ENCODE measurements at places on chromosomes 6 and 20.

DNA sequence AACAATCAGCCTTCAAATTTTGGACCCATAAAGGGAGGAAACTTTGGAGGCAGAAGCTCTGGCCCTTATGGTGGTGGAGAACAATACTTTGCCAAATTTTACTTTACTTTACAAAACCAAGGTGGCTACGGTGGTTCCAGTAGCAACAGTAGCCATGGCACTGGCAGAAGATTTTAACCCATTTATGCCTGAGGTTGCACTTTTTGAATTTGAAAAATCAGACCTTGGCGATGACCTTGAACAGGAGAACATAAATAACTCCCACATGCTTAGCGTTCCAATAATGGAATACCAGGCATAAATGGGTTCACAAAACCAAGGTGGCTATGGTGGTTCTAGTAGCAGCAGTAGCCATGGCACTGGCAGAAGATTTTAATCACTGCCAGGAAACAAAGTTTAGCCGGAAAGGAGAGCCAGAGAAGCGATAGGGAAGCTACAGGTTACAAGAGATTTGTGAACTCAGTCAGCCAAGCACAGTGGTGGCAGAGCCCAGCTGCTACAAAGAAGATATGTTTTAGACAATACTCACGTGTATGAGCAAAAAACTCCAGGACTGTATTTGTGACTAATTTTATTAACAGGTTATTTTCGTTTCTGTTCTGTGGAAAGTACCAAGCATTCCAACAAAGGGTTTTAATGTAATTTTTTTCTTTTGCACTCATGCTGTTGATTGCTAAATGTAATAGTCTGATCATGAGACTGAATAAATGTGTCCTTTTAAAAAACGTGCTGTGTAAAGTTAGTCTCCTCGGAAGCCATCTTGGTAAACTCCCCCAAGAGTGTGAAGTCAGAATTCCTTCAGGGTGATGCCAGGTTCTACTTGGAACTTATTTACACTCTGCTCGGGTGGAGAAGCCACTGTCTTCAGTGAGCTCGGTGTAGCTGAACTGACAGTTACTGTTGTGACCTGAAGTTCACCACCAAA lies 6.7 kb downstream of the SFT2D1 start:
- DNase-seq = no peak

DNA sequence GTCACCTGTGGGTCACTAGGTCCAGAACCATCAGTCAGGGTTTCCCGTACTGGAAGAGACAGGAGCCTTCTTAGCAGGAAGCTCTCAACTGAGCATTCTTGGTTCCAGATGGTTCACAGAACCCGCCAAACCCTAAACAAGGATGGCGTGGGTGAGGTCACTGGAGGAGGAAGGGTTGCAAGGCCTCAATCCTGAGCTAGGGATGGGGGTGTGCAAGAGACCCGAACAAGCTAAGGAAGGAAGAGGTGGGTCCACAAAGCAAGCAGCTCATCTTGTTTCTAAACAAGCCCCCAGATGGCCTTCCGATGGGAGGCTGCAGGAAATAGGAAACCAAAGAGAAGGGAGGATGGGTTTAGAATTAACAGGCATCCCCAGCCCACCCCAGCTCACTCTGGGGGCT lies 92.7 kb downstream of the PREX1 start:
- no peak for DNase-seq

DNA sequence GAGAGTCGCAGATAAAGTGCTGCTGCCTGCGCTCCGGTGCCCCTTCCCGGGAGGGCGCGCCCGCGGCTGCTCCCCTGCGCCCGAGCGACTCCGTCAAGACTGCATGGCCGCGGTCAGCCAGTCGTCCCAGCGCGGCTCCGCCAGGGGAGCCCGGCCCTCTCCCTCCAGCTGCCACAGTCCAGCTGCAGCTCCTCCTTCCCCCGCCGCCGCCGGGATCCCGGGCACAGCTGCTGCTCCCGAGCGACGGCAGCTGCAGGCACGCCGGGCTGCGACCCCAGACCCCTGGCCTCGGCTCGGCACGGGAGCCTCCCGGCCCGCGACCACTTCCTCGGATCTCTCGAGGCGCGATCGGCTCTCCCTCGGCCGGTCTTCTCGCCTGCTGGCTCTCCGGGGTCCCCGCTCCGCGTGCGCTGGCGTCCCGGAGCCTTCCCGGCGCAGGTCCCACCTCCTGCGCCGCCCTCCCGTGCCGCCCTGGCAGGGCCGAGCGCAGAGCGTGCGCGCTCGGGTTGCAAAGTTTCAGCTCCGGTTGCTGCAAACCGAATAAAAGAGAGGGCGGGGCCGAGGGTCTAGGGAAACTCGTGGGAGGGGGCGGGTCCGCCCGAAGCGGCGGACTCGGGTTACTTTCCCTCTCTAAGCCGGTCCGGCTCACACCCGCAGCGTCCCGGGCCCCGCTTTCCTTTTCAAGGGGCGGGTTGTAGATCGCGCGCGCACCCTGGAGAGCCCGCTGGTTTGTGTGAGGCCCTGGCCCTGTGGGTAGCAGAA lies at the start of gene CNKSR3:
CNKSR3 (minus strand) TSS at position 542 of the 762 bp plus-strand sequence. CDS start 571 bp downstream, outside the sequence.
- DNase-seq = peak; percentile 81

DNA sequence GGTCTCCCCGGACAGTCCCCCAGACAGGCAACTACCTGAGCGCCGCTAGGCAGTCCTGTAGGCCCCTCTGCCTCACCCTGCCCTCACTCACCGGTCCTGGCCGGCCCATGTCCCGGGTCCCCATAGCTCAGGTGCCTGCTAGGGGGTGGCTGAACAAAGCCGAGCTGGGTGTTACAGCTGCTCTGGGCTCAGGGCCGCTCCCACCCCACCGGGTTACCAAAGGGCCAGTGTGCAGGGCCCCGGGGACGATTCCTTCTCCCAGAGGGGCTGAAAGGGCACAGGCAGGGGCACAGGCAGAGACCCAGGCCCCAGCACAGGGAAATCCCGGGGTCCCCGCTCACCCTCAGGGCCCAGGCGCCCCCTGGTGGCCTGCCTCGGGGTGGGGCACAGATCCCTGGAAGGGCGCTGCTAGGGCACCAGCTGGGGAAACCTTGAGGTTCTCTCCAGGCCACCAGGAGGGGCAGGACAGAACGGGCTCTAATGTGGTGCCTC lies 118.4 kb downstream of the GRM4 start:
- DNase-seq = no peak

DNA sequence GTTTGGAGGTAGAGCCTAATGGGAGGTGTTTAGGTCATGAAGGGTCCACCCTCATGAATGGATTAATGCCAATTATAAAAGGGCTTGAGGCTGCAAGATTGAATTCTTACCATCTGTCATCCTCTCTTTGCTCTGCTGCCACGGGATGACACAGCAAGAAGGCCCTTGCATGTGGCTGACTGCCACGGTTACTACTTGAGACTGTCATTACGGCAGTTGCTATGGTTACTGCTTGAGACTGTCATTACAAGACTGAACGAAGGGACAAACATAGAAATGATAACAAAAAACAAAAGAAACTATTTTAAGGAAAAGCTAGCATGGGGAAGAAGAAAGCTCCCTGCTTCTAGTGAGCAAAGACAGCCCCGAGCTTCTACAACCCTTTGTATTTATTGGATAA lies 715.0 kb downstream of the TFAP2A start:
- no peak for DNase-seq

- DNase-seq = no peak
Observed at GRCh38 chr6:31784098-31784925, 7.2 kb upstream of the VWA7 start.

DNA sequence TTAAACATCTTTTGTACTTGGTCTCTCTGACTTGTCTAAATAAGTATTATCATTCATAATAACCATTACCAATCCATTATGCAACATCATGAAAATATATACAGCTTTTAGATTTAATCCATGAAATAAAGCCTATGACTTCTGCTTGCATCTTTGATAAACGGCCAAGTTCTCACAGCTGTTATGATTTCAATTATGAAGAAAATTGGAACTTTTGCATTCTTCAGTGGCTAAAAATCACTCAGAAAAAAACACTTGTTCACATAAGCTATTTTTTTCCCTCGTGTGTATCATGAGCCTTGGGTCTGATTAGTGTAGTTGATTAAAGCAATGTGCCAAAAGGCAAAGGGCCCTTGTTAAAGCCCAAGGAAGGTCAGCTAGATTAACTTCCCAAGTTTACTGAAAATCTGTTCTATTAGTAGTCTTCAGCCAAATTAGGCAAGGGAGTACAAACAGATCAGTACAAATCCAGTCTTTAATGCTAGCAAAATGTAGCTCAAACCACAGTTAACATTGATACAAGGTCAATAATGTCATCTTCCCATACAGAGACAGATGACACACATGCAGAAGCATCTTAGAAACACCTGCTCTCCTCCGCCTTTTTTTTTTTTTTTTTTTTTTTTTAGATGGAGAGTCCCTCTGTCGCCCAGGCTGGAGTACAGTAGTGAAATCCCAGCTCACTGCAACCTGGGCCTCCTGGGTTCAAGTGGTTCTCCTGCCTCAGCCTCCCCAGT lies 69.9 kb downstream of the SGK1 start:
- DNase-seq = no peak
